ENCODE measurements at places on chromosomes 12 and 14.

DNA sequence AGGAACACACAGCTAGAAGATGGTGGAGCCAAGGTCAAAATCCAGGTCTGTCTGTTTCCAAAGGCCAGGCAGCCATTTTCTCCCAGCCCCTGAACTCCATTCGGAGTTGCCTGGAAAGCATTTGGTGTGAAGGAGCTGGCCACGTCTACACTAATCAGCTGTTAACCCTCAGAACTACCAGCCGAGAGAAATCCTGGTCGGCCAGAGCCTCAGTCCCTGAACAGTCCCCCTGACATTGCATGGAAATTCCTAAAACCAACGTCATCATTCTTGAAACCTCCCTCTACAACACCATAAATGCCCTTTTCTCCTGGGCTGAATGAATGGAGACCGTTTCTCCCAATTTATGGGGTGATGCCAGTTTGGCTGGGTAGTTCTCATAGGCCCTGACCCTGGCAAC is 245.6 kb downstream of the SLC41A2 start:
- no peak for DNase-seq

GRCh38 chr14:32984241-32984930 is 45.7 kb downstream of the NPAS3 start:
- no peak for DNase-seq

DNA sequence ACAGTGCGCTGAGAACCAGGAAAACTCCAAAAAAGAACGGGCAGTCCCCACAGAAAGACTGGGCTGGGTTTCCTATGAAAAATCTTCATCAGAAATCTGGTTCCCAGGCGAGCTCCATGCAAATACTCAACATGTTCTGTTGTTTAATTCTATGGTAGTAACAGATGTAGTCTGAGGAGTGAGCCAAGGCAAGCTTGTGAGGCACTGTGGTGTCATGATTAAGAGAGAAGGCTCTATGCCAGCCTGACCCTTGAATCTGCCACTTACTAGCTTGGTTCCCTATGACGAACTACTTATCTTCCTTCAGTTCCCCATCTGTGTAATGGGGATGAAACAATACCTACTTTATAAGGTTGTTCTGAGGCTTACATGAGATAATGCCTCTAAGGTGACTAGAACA is 10.7 kb downstream of the POMT2 start:
- no peak for DNase-seq

DNA sequence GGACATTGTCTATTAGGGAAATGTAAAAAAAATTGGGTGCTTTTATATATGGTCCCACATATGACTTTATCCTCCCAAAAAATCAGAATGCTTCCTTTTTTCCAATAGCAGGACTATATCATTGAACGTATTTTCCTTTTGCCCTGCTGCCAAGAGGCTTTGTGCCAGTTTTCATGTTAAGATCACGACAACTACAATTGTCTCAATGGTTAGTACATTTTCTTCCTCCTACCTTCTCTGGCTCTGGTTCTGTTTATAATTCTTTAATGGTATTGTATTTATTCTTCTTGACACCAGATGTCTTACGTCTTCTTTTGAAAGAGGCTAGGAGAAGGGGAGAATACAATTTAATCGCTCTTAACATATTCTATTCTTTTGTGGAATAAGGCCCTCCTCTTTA is 106.9 kb downstream of the ANO6 start:
- no peak for DNase-seq

GRCh38 chr12:49627752-49628360 is 4.5 kb downstream of the PRPF40B start:
- no peak for DNase-seq

- DNase-seq = no peak
Observed at GRCh38 chr14:74456684-74457564, 30.9 kb upstream of the SYNDIG1L start.

- DNase-seq = no peak
Observed at GRCh38 chr12:4663971-4664505, 15.1 kb downstream of the NDUFA9 start.

- peak; percentile 6 for DNase-seq
Observed at GRCh38 chr12:118061011-118061872, at the start of gene WSB2. Gene WSB2 (minus strand): TSS chr12:118061179. CDS start chr12:118061048, 131 bp downstream.

- DNase-seq = no peak
Observed at GRCh38 chr12:63036216-63036973, 101.4 kb upstream of the PPM1H start.

DNA sequence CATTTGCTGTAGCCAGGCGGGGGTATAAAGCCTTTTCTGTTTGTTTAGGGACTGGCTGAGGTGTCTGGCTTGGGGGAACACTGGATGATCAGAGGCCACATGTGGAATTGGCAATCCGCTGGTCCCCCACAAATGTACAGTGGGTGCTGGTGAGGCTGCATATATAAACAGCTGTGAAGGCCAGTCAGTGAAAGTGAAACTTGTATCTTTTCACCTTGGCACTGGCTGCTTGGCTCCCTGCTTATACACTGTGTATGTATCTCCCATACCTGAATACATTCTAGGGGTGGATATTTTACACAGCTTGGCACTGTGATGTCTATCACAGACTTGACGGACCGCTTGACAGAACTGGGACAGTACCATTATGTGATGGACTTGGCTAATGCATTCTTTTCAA is 246.8 kb upstream of the AVPR1A start:
- DNase-seq = peak; percentile 18

GRCh38 chr12:88946372-88946997 is 366.2 kb upstream of the KITLG start:
- DNase-seq = peak; percentile 88

DNA sequence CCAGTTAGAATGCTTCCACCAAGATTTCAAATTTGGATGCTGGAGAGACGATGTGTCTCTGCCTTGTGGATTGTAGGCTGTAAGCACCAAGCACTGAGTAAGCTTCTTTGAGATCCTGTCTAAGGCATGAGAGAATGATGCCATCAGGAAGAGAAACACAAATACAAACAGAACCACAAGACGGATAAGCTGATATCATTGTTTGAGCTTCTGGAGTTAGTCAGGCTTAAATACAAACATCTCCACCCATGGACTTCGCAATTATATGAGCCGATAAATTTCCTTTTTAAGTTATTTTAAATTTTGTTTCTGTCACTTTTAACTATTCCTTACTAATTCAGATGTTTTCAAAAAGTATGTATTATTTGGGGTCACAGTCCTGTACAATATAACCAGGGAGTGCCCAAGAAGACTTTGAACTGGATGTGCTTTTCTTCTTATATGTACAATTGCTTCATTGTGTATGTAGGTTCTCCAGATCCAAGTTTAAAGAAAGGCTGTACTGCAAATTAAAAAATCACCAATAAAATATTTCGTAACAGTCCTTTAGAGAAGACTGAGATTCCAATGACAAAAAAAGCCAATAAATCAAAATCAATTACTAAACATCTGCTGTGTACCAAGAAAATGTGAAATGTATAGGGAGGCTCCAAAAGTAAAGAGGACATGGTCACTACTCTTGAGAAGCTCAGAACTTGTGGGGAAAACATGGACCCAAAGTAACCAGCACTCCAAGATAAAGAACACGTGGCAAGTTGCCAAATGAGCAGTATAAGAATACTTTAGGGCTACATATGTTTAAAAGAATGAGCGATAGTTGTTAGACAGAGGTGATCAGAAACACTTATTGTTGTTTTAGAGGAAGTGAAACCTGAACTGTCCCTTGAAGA is 274.1 kb downstream of the ADAMTS20 start:
- DNase-seq = peak; percentile 22

- no peak for DNase-seq
Observed at GRCh38 chr12:53513712-53514410, 6.6 kb upstream of the NPFF start.

GRCh38 chr12:4807813-4808212 is 87.6 kb downstream of the GALNT8 start:
- peak; percentile 15 for DNase-seq

GRCh38 chr14:102885737-102886447 is 36.6 kb upstream of the AMN start:
- DNase-seq = no peak

GRCh38 chr12:74171478-74171909 is 366.1 kb upstream of the ATXN7L3B start:
- no peak for DNase-seq

- DNase-seq = no peak
Observed at GRCh38 chr14:105486163-105486973, at the start of gene CRIP1. Gene CRIP1 (plus strand): TSS chr14:105486886. CDS start chr14:105487260, 374 bp downstream.

DNA sequence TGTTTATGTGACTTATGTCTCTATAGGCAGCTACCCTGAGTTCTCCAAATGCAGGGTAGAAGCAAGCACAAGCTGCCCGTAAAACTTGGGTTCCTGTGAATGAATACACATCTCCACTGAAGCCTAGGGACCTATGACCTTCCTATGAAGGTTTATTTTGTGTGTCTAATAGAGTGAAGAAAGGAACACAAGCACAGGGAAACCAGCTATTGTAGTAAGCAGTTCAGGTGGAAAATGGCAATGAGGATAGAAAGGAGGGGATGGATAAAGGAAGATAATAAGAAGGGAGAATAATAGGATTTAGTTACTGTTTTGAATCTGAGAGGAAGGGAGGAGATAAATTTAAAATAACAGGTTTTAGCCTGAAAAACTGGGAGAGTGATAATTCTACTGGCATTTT is 2.4 kb downstream of the PFKM start:
- DNase-seq = no peak

DNA sequence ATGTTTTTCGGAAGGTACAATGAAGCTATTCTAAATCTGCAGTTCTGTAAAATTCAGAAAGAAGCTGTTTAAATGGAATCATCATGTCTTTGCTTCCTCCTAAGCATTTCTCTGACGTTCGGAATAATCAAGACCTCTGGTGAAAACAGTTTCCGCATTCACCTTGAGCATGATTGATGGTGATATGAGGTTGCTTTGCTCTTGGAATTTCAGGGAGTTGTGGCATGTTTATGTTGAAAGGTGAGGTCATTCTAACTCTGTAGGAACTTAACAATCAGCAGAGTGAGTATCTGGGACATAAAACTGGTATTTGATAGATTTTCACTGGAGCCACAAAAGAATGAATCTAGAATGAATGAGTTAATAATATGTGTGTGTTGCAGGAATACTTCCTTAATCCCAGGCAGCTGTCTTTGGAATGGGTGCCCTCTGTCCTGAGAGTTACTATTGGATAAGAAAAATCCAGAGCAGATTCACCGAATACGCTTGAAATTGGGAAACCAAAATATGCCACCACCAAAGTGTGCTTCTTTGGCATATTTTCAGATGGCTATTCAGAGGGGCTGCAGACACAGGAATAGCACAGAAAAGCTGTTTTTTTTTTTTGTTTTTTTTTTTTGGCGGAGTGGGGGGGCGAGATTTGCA is 599.1 kb downstream of the CCER1 start:
- no peak for DNase-seq

Measured in MM.1S (cell line).